ENCODE measurements at places on chromosomes 6 and 20.

- no peak for DNase-seq
Measured at GRCh38 chr6:150667977-150668716, 68.5 kb downstream of the PLEKHG1 start.

DNA sequence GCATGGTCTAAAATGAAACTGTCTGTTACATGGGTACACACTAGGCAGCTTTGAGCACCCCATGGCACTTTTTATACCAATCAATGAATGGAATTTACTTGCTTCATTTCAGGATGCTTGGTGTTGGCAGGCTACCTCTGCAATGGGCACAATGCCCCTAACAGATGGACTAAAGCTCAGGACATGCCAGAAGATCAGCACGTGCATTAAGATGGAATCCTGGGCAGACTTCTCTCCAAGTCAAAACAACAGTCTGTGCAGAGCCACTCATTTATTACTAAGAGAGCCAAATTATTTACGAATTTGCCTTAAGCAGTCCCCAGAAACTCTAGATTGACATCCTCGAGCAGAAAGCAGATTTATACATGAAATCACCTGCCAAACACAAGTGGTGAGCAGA lies 55.8 kb upstream of the SCML4 start:
- no peak for DNase-seq

- no peak for DNase-seq
Measured at GRCh38 chr6:7899101-7899888, 11.3 kb downstream of the TXNDC5 start.

- DNase-seq: no peak
Measured at GRCh38 chr6:53333439-53334408, 15.0 kb downstream of the ELOVL5 start.

GRCh38 chr6:138393871-138394783 lies 9.9 kb upstream of the HEBP2 start:
- no peak for DNase-seq

DNA sequence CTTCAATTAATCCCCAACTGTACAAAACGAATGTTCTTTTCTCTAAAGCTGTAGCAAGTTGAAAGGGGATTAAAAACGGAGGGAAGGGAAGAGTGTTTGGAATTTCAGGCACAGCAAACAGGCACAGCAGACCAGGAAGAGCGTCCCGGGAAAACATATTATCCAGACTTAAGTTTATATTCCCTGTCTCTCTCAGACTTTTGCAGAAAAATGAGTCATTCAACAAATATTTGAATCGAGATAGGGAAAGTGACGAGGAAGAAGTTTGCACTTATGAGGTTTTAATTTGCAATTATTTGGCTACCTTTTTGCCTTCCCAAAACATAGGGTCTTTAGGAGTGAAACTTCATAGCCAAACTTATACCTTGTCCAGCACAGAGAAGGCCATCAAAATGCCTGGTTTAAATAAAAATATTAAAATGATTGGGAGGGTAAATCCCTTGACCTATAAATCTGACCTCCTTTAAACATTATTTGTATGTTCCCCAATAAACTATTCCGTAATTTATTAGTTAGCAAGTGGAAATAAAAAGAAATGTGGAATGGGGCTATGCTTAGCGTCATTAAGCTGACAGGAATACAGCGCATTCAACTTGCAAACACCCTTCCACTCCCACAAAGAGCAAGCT lies 16.0 kb downstream of the HFE start:
- DNase-seq: no peak

GRCh38 chr20:1915725-1916124 lies 20.5 kb downstream of the SIRPA start:
- DNase-seq: no peak

GRCh38 chr20:31764641-31765305 lies 25.7 kb downstream of the TPX2 start:
- DNase-seq: no peak

DNA sequence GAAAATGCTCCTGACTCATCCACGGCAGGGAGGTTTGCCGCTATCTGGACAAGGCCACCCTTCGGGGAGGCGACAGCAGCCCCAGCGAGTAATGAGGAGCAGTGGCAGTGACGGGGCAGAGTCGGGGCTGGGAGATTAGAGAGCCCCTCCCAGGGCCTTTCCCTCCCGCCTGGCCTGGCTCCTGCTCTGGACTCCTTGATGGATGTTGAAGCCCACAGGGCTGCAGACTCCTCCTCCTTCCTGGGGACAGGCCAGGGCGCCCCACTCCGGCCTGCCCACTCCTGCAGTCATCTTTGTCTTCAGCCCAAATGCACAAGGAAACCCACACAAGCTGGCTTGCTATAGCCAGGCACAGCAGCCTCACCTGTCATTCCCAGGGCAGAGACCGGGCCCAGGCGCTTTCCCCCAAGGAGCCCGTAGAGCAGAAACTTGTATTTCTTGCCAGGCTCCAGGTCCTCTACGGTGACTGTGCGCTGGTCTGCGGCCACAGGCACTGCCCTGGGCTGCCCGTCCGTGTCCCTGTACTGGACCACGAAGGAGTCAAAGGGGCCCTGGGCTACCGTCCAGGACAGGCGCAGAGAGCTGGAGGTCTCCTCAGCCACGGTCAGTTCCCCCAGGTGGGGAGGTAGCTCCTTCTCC lies 7.7 kb downstream of the CYP21A2 start:
- no peak for DNase-seq
